ENCODE measurements at places on chromosomes 2 and 18. TPM values are rescaled to one million over a fixed set of nuclear protein-coding genes. Genes with fewer than 3 reads are reported as not detected.

Gene UGT1A8
- total RNA-seq = not detected

Gene ALPP
- total RNA-seq = not detected

GRCh38 chr2:236264256-236264655 is at the start of gene ASB18:
Gene ASB18, minus strand, starts transcription at chr2:236264406. Its CDS starts 61 bp downstream, at chr2:236264345.
- no peak for DNase-seq

DNA sequence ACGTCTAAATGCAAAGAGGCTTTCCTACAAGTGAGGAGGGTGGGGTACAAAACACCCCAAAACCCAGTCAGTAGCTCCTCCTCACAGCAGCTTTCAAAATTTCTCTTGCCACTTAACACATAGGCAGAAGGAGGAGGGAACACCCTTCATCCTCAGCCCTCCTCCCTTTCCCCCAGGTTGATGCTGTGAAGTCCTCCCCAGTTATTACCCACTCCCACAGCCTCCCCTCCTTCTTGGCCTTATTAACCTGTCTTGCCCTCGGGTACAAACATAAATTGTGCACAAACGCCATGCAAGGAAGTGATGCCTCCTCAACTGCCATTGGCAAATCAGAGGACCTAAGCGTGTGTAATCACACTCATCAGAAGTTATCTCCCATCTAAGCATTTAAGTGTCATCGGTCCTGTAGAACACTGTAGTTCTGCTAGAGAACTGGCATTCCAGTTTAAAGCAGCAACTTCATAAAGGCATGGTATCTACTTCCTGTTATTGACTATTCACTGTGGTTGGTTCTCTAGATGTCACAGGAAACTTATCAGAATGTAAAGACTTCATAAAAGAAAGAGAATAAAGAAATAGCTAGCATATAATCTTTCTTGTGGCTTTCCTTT is at the start of gene DSC1:
Gene DSC1, minus strand, starts transcription at position 32 of the 611 bp plus-strand sequence. CDS start 262 bp downstream, outside the sequence.
- DNase-seq = no peak

- DNase-seq = no peak
These were observed 93.0 kb upstream of the KLHL29 start for GRCh38 chr2:23292024-23292423.

Gene MDH1B
- total RNA-seq = 0.56 TPM

GRCh38 chr2:177252808-177253531 is 11.6 kb downstream of the NFE2L2 start:
- no peak for DNase-seq

DNA sequence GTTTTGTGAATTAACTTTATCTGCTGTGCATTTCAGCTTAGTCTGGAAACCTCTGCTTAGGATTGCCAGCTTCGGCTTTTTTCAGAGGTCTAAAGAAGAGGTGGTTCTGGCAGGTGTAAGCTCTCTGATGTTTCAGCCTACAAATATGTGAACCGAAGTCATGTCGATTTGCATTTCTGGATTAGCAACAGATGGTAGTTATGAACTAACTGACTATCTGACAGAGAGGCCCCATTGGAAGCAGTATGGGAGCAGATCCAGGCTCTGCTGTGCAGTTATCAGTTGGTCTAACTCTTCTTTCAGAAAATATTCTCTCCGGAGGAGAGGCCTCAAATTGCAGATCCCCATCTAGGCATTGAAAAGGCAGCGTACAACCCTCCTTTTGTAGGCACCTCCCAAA is 32.7 kb upstream of the SPRED2 start:
- DNase-seq = no peak

Gene C2orf80
- not detected for total RNA-seq

GRCh38 chr2:130338793-130339345 is 3.8 kb upstream of the IMP4 start:
- no peak for DNase-seq

DNA sequence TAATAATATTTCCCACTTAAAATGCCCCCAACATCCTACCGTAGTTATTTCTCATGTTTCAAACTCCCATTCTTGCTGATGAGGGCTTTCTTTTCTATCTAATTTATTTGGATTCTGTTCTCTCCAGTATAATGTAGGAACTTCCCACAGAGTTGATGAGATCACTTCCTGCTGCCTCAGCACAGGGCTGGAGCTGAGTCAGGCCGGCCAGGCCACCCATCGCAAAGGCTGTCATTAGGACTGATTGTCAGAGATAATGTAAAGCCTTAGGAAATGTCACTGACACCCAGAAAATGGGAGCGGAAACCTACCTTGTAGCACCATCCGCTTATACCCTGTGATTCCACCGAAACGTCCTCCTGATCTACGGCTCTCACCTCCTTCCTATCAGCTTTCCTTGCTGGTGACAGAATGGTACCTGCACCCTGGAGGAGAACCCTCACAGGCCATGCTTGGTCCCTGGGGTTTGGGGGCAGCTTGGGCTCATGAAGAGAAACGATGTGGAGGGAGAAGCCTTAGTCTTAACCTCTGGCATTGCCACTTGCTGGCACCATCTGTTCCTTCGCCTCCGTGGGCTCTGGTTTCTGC is 672.8 kb upstream of the ID2 start:
- DNase-seq = no peak

DNA sequence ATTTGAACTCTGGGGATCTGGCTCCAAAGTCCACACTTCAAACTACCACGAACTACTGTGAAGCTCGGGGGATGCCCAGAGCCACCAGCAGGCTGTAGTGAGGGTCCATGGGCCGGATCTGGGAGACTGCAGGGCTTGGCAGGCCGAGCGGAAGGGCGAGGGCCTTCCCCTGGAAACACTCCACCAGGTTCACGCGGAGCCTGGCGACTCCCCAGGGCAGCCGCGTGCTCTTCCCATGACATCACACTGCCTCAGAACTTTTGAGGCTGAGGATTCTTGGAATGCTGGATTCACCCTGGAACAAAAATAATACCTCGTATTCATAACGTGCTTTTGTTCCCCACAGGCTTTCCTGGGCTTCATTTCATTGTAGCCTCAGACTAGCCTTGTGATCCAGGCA is 201.0 kb downstream of the SMAD7 start:
- DNase-seq = no peak

DNA sequence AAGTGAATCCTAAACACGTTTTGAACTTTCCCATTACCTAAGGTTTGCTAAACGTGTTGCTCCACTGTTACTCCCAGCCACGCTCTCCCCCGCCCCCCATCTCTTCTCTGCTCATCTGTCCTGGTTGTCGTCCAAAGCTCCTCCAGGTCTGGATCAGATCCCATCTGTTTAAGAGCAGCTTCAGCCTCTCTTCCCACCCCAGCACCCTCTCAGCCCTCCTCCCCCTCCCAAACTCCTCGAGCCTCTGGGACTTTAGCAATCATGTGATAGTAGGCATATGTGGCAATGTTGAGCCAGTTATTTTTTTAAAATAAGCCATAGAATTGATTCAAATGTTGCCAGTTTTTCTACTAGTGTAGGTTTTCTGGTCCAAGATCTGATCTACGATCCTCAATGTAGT is 20.0 kb upstream of the LPIN1 start:
- DNase-seq = no peak

Gene IL1R1
- total RNA-seq = 14.5 TPM

DNA sequence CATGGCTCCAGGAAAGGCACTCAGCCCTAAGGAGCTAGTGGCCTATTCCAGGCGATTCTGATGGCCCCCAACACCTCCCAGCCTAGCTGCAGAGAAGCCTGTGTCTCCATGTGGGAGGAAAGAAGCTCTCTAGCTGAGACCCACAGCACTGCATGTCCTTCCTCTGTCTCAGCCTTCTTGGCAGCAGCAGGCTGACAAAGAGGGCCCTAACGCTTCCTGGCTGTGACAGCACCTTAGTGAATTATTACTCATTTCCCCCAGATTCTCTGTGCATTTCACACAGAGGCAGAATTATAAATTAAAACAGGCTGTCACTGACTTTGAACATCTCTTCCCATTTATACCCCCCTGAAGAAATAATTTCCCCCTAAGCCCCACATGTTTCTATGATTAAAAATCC is 206.8 kb downstream of the CLIP4 start:
- peak; percentile 24 for DNase-seq

GRCh38 chr2:239735131-239735828 is 289.9 kb downstream of the NDUFA10 start:
- DNase-seq = no peak

GRCh38 chr2:230933521-230934180 is 8.6 kb upstream of the GPR55 start:
- DNase-seq = no peak

DNA sequence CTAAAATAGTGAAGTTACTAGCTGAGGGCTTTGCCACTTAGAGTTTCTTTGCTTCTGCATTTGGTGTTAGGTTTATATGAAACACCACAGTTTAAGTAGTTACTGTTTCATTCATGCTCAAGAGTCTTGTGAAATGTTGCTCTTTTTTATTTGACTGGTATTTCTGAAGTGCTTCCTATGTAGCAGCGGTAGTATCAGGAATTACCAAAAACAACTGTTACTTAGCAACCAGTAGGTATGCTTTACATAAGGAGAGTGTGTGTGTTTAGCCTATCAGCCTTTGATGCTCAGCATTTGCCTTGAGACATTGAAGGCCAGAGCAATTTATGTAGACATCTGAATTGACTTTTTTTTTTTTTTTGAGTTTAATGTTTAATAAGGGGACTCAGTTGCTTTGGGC is 3.6 kb downstream of the DIS3L2 start:
- DNase-seq = no peak

Gene RAB1A
- 90.8 TPM for total RNA-seq

DNA sequence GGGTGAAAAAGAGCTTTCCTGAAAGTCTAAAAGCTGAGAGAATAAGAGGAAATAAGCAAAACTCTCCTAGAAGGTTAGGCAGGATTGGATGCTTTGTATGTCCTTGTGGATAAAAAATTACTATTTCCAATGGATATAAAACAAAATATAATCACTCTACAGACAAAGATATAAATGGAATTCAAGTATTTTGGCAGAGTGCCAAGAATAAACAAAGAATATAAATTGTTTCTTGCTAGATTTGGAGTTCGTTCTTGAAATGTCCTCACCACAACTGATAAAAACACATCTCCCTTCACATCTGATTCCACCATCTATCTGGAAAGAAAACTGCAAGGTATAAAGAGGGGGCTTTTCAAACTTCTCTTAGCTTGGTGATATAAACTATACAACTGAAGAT is 13.3 kb downstream of the SULT1C3 start:
- DNase-seq = no peak

Gene POTEC
- total RNA-seq = not detected

DNA sequence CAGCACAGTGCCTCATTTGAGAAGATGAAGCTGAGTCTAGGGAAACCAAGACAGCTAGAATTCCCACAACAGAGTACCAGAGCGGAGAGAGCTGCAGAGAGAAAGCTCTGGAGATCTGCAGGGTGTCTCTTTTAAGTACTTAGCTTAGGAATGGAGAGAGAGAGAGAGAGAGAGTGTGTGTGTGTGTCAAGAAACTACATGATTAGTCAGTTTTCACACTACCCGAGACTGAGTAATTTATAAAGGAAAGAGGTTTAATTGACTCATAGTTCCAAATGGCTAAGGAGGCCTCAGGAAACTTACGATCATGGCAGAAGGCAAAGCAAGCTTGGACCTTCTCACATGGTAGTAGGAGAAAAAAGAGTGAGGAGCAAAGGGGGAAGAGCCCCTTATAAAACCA is 64.0 kb downstream of the HIBCH start:
- DNase-seq = no peak

- DNase-seq = no peak
These were observed 60.1 kb downstream of the SPIRE1 start for GRCh38 chr18:12597760-12598159.

GRCh38 chr2:231684314-231685223 is 23.8 kb upstream of the PTMA start:
- DNase-seq = no peak

DNA sequence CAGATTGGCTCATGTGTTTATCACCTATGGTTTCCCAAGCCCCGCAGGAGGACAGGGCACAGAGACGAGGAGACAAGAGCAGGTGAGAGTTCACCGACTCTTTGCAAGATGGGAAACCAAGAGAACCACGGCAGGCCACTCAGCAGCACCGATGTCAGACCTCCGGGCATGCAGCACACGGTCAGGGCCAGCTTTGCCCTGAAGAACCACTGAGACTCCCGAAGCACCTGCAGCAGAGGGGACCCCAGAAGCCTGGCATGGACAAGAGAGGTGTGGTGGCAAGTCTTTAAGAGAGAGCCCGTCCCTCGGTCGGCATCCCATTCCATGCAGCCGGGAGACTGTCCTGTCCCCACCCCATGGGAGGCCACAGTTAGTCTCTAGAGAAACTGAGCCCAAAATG is 36.6 kb upstream of the TAF1B start:
- no peak for DNase-seq

DNA sequence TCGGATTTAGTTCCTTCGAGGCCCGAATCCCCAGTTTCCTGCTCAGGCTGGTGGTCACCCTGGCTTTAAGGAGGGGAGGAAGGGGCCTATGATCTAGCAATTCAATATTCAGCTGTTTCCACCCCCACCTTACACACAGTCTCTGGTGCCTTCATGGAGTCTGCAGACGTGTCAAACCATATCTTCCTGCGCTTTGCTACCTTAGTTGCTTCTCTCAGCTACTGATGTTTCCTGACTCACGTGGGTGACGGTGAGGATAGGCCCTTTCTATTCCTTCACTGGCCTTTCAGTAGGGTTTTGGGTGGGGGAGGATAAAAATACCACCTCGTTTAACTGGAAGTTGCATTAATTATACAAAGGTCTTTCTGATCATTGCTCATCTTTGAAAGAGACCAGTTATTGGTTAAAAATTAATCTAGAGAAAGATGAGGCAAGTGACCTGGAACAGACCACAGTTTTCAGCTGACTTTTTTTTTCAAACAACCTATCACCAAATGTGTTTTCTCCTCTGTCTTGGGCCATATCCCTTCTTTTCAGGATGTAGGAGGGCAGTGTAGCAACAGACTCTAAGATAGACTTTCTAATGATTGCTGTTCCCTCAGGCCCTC is 49.7 kb downstream of the SH2D6 start:
- no peak for DNase-seq

Gene C2orf72
- 1.4 TPM for total RNA-seq

DNA sequence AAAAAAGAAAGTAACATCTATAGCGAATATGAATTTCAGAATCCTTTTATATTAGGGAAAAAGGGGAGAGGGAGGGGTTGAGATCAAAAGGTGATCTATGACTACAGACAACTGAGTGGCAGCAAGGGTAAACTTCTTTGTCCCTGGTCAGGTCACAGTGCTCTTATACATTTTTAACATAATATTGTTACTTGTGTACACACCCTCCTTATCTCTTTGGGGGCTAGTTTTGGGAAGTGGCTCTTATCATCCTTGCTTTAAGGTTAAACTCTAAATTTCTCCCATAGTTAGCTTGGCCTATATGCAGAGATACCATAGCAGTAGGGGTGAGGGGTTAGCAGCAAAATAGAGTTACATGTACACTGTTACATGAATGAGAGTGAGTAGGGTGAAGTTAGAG is 31.6 kb upstream of the ATG16L1 start:
- no peak for DNase-seq

- DNase-seq = no peak
These were observed at the start of gene DES for GRCh38 chr2:219418155-219419011. Gene DES, plus strand, starts transcription at chr2:219418377. Its CDS starts 86 bp downstream, at chr2:219418463.

- no peak for DNase-seq
These were observed 30.4 kb downstream of the KLF7 start for GRCh38 chr2:207135340-207135739.

GRCh38 chr2:203673933-203674332 is 32.5 kb upstream of the CD28 start:
- DNase-seq = peak; percentile 64

Gene PKP4
- total RNA-seq = 36.0 TPM
